Right ventricle myocardium inferior (tissue), 1 donor: ENCODE measurements at places on chromosomes 7 and 10.

GRCh38 chr10:47406548-47406869 lies 22.4 kb upstream of the ZNF488 start:
- no peak for DNase-seq

- DNase-seq = no peak
Measured at GRCh38 chr7:37482953-37483352, 34.3 kb upstream of the ELMO1 start.

GRCh38 chr7:107501593-107501992 lies 31.7 kb downstream of the GPR22 start:
- DNase-seq = no peak

- no peak for DNase-seq
Measured at GRCh38 chr7:35420656-35421055, 166.8 kb upstream of the TBX20 start.

GRCh38 chr7:49773936-49774458 lies 559 bp downstream of the VWC2 start:
- peak; percentile 67 for DNase-seq

DNA sequence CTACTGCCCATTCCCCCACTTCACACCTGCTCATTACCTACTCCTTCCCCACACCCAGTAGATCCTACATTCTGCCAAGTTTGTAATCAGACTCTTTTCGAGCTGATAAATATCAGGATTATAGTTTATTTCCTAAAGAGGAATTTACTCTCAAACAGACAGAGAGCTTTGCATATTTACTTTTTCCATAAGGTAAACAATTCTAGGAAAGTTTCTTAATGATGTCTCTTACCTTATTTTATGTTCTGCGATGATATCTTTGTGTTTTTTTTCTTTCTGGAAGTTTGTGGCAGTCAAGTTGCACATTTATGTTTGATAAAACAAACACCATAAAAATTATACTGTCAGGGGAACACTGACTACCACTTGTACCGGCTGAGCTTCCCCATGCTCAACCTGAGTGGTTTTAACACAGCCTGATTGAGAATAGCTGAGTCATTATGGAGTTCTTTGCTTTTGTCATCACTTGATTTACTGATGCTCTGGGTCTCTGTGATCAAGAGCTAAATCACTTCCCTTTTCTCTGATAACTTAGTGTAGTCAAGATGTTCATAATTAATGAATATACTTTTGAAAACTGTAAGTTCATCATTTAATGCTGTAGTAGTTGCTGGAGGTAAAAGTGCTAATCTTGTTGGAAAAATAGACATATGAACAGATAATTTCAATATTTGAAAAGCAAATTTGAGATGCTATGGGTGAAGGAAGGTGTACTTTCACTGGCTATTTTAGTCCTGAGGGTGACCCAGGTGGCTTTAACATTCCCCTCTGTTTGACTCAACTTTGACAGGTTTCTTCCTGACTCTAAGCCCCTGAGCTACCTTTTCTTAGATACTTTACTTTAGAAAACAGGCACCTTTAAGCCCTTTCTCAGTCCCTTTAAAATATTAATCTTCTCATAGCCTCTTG lies 1034.5 kb upstream of the LRRTM3 start:
- no peak for DNase-seq

- DNase-seq = no peak
Measured at GRCh38 chr10:2077231-2077630, 339.9 kb upstream of the ADARB2 start.

- DNase-seq = no peak
Measured at GRCh38 chr10:110263164-110263563, 41.6 kb downstream of the SMNDC1 start.

DNA sequence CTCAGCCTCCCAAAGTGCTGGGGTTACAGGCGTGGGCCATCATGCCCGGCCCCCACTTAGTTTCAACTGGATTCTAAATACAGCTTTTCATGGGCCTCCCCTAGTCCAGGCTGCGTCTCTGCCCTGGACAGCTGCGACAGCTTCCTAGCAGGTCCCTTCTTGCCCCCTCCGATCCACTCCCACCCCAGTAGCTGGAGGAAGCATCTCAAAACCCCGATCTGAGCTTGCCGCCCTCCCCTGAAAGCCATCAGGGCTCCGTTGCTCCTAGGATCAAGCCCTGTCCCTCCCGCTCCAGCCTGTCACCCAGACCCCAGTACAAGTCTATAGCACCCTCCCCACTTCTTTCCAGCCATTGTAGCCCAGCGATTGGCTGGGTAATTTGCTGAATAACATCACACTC lies 64.5 kb downstream of the VWA2 start:
- DNase-seq = no peak

DNA sequence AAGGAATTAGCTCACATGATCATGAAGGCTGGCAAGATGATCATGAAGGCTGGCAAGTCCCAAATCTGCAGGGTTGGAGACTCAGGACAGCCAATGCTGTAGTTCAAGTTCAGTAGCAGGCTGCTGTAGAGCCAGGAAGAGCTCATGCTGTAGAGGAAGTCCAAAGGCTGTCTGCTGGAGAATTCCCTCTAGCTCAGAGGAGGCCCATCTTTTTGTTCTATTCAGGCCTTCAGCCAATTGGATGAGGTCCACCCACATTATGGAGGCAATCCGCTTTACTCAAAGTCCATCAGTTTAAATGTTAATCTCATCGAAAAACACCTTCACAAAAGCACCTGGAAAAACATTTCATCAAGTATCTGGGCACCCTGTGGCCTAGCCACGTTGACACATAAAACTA lies 24.8 kb upstream of the FAM171A1 start:
- no peak for DNase-seq

- no peak for DNase-seq
Measured at GRCh38 chr7:4602905-4603842, 78.9 kb upstream of the FOXK1 start.

GRCh38 chr10:130962240-130963051 lies 349.1 kb downstream of the TCERG1L start:
- DNase-seq = no peak
